ENCODE measurements at places on chromosomes 1 and 21.

DNA sequence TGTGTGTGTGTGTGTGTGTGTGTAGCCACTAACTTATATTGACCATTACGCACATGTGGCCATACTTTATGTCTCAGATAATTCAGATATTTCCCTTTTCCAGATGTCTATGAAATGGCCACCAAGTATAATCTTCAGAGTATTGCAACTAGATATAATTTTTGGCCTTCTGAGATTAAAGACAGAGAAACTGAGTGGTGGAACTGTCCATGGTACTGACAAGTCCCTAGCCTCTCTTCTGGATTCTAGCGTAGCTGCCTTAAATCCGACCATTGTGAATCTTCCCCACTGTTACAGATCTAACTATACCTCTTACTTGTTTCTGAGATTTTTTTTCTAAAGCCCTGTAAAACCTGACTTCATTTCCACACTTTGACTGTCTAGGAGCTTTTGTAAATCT, 100.0 kb upstream of the SERTAD4 start:
- no peak for DNase-seq

DNA sequence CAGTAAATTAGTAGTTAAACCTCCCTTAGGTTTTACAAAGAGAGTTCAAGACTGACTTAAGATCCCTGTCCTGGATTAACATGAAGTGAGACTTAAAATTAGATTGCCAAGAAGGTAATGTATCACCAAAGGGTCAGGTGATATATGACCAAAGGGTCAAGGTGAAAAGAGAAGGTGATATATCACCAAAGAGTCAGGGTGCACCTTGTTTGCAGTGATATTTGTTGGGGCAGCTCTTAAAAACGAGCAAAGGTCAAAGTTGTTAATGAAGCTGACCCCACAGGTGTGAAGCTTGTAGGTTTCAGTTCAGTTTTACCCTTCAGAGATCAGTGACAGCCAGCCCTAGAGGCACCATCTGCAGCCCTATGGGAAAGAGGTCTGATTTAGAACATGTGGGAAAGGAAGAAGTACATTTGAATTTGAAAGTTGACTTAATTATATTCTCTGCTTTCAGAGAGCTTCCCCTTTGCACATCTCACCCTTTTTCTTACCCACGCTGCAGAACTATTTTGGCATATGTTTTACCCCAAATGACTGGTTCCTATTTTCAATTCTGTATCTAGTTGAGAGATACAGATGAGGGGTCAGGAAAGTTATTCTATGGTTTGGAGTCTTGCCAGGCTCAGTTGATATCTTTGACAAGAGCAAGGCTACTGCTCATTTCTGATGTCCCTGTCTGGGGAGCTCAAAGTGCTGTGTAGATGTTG, 170.8 kb downstream of the S1PR1 start:
- DNase-seq = no peak

DNA sequence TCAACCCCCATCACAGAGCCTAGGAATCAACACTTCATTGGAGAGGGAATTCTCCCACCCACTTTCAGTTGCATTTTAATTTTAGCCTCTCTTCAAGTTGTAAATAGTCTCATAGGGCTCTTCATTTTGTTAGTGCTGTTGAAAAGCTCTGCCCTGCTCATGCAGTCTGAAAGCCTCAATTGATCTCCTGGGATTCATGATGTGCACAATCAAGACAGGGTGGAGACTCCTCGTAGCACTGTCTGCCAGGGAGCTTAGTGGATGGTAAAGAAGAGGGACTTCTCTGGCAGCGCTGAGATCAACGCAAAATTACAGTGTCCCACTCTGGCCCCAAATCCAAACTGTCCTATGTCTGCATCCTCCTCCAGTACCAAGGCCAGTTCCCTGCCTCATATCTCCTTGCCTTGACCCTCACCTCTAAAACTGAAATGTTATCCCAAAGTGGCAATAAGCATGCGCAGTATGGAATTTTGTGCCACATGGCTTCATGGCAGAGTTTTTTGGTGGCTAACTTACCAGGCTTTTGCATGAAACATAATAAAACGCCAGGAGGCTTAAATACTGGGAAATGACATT, 282.2 kb downstream of the CACNA1E start:
- no peak for DNase-seq

DNA sequence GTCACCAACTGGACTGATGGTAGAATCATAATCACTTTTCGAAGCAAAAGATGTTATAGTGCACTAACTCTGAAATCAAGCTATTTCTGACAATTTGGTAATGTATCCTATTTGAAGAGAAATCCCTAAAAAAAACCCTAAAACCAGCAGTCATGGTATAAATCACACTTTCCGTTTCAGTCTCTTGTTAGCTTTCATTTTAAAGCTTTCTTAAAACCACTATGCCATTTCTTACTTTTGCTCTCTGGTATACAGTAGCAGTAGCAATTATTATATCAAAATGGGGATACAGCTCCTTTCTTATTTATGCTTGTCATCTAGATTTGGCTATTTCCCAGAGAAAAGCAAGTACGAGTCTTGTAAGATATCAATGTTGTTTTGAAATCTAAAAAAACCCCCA, 323.3 kb downstream of the KCTD3 start:
- no peak for DNase-seq

GRCh38 chr1:218344814-218345672, at the start of gene TGFB2:
TGFB2 (plus strand) TSS chr1:218345336; CDS start chr1:218346702, 1,366 bp downstream.
- DNase-seq = peak; percentile 17

DNA sequence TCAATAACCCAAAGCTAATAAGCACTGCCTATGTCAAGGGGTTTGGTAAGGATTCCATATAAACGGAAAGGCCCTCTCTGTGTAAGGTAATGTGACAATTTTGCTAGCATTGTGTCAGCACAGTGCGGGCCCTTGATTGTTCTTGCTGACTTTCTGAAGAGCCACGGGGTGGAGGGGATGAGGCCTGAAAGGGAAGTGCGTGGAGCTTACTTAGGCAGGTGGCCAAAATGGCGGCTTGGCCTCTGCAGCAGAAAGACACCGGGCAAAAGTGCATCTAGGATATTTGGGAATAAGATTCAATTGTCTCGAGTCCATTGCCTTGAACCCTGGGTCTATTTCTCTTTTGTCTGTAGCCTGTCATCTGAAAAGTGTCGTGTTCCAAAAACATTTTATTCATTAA, 114.3 kb downstream of the TGFB2 start:
- DNase-seq = no peak

- no peak for DNase-seq
These were observed 10.7 kb upstream of the IFFO2 start for GRCh38 chr1:18967066-18967690.

GRCh38 chr1:2150801-2151200, 43.8 kb downstream of the FAAP20 start:
- no peak for DNase-seq

- DNase-seq = no peak
These were observed 3.6 kb upstream of the ZNF124 start for GRCh38 chr1:247175458-247175857.

GRCh38 chr1:61157468-61157987, 75.2 kb downstream of the NFIA start:
- DNase-seq = no peak

GRCh38 chr21:36532769-36533467, 53.0 kb upstream of the CLDN14 start:
- no peak for DNase-seq

DNA sequence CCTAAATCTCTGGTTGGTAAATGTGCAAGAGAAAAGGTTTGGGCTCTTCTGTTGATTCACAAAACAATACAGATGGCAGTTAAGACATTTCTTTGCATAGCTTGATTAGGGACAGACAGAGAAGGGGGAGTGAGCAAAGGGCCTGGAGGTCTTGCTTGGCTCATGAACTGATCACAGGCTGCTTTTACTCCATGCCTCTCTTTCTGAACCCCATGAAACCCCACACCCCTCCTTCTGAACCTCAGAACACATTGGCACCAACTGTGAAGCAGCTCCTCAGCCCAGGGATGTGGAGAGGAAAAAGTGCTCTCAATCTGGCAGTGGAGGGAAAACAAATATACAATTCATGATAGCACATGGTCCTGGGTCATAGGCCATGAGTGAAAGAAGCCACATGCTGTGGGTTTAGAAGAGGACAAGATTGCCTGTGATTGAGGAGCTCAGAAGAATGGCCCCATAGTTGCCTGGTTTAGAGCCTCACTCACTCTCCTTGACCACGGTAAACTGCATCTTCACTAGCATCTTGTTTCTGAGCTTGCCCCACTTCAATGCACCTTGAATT, 111.6 kb upstream of the GADD45A start:
- DNase-seq = no peak

GRCh38 chr1:197577580-197577979, 197.7 kb downstream of the DENND1B start:
- no peak for DNase-seq

DNA sequence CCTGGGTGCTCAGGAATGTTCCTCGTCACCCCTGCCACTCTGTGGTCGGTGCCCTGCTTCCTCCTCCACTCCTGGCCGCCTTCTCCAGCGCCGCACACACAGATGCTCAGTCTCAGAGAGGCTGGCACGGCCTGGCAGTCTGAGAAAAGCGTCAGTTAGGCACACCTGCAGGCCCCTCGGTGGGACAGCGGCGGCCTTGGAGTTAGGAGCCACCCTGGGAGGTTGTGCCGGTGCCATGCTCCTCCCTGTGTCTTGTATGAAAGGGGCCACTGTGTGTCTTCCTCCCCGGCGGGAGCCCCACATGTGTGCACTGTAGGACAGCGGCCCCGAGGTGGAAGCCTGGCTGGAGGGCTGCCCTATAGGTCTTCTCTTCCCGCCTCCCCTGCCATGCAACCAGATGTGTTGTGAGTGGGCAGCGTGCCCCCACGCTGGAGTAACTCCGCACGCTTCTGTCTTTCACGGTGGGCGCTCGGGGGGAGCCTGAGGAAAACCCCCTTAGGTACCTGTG, 145.2 kb downstream of the PGBD5 start:
- no peak for DNase-seq

DNA sequence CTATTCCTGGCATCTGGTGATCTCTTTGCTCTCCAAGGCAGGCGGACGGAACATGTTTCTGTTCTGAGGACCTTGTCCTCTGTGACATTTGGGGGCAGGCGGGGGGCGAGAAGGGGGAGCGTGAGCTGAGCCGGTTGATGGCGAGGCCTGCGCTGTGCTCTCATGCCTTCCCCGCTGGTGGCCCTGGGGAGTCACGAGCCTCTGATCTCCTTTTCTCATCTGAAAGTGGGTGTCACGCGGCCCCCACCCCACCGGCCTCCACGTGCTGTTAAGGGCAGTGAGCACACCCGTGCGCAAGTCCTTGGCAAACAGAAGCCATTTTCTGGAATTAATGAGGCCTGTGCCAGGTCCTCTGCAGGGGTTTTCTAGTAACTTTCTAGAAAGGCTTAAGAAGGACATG, 102.8 kb upstream of the ACTRT2 start:
- DNase-seq = no peak

Data from activated naive CD4-positive, alpha-beta T cell treated with Interleukin-2 at 50 U/mL for 16 hours (primary cell).